Activated CD4-positive, alpha-beta T cell treated with anti-CD3 and anti-CD28 coated beads, Interleukin-2, amount 50 U/mL, for 24 hours (primary cell): ENCODE measurements at places on chromosomes 16 and 17.

DNA sequence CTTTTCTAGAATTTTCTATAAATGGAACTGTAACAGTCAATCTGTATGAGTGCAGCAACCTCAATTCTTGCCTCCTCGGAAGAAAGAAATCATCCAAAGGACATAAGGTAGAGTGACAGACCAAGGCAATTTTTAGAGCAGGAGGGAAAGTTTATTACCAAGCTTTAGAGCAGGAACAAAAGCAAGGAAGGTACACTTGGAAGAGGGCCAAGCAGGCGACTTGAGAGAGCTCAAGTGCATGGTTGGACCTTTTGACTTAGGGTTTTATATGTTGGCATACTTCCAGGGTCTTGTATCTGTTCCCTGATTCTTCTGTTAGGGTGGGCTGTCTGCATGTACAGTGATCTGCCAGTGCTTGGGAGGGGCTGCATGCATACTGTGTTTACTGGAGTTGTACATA lies 50.3 kb downstream of the SCNN1G start:
- no peak for DNase-seq

DNA sequence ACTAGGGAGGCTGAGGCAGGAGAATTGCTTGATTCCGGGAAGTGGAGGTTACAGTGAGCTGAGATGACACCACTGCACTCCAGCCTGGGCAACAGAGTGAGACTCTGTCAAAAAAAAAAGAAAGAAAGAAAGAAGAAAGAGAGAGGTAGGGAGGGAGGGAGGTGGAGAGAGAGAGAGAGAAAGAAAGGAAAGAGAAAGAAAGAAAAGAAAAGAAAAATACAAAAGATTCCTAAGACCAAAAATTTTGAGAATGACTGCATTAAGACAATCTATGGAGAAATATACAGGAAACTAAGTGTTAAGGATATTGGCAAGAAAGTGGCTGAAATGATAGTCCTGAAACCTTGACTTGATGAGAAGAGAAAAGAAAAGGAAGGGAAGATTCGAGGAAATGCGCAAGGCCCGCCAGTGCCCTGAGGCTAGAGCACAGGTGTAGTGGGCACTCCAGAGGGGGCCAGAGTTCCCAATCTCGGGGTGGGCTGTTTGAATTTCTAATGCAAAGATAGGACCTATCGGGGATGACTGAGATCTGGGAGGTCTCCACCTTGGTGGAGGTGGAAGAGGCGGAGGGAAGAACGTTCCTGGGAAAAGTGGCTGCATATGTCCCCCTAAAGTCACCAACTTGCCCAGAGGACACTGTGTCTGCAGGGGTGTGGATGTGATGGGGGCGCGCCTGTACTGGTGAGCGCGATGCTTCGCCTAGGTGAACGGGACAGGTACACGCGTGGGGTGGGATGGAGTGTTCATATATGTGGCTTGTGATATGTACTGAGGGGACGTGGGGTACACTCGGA lies 654 bp upstream of the SCNN1B start:
- DNase-seq, result no peak

- no peak for DNase-seq
These were observed 51.8 kb upstream of the AKAP1 start for GRCh38 chr17:57033296-57033695.

DNA sequence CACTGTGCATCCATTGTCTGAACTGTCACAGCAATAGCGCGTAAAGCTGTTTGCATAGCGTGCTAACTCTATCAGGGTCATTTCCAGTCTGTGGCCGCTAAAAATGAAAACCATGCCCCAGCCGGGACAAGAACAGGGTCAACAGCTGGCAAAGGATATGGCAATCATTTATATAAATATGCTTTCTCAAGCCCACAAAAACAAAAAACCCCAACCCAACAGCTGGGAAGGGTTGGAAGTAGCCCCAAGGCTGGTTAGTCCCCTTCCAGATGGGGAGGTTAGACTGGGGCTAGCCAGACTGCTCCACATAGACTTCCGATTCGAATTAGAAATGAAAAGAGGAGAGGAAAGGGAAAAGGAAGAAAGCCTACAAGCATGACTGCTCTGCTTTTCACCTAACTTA lies 203.3 kb upstream of the TBX2 start:
- DNase-seq, result no peak

- no peak for DNase-seq
These were observed 2.5 kb upstream of the PER1 start for GRCh38 chr17:8154608-8155155.

DNA sequence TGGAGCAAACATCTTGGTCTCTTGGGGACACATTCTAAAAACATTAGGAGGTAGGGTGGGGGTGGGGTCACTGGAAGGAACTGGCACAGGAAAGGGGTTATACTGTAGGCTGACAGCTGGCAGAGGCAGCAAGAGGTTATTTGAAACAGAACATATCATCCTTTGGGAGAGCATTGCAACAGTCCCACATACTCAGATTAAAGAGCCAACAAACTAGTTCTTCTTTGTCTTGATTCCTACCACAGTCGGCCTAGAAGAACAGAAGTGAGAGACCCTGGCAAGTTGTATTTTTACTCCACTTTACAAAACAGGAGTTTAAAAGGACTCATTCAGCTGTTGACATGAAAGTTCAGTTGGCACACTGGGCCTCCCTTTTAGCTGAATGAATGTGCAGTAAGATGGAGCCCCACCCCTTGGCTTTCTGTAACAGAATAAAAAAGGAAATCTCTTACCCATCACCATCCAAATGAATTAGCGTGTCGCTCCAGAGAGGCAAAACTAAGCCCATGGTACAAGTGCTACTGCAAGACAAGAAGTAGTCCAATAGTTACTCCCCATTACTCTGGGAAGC lies 54.6 kb upstream of the CORO6 start:
- DNase-seq, result no peak

GRCh38 chr17:58413684-58414083 lies 3.6 kb downstream of the RNF43 start:
- DNase-seq, result no peak

DNA sequence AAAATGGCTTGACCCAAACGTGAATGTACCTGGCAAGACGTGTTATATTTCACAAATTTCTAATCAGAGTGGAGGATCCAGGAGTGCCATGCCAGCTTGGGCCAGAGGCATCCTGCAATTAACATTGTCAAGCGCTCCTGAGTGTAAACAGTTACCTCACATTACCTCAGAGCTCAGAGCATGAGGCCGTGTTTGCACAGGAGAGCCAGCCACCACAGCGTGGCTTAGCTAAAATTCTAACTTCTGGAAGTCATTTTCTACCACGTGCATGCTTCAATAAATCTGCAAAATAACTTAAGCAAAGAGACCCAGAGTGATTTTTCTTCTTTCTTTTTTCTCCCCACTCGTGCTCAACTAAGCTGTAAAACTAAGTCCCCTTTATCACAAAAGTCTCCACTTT lies 769.0 kb downstream of the KCNJ2 start:
- no peak for DNase-seq

DNA sequence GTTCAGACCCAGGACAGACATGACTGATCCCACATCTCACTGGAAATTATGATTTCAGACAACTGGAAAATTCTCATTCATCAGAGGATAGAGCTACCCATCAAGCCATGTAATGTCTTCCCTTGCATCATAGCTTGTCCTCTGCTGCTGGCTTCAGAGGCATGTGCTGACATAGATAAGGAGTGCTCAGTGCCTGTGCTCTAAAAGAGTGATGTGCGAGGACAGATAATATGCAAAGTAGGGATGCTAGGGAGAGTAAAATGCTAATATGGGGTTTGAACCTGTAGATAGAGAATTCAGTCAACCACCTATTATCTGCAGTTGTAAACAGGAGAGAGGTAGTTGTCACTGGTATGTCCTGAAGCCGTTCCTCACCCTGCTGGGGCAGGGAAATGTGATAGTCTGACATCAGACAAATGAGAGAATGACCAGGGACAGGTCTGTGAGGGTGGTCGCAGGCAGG lies 349.7 kb upstream of the CCL2 start:
- no peak for DNase-seq

GRCh38 chr16:51159296-51159695 lies 8.2 kb upstream of the SALL1 start:
- no peak for DNase-seq

DNA sequence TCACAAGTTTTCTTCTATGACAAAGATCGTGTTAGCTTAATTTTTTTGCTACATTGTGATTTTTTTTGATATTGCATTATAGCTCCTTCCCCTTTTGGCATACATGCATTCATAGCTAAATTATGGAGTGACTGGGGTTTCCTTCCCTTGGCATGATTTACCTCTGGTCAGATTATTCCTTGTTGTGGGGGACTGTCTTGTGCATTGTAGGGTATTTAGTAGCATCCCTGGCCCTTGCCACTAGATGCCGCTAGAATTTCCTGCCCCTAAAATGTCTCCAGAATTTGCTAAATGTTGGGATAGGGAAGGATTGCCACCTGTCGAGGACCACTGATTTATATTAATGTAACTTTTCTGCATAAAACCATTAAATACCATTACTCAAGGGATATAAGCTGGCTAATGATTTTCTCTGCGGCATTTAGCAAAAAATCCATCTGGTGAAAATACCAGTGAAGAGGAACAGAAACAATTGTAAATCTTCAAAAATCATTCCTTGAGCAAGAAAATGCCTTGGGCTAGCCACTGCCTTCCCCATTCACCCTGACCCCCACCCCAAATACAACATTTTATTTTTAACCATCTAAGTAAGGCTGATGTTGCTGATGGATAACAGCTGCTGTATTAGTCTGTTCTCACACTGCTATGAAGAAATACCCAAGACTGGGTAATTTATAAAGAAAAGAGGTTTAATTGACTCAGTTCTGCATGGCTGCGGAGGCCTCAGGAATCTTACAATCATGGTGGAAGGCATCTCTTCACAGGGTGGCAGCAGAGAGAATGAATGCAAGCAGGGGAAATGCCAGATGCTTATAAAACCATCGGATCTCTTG lies 195.2 kb downstream of the MAP2K6 start:
- DNase-seq, result no peak

DNA sequence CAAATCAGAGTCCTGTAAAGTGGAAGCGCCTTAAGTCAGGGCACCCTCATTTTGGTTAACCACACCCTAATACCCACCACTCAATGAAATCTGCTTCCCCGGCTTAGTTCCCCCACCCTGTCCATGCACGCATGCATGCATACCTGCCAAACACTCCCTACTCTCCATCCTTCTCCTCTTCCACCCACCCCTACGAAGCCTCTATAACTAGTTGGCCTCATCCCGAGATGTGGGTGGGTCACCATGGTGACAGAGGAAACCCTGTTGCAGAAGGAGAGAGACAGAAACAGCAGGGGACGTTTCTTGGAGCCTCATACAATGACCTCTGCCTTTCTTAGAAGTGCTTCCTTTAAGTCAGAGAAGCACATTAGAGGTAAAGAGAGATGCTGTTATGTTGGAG lies 46.8 kb upstream of the DNAH9 start:
- DNase-seq, result no peak

DNA sequence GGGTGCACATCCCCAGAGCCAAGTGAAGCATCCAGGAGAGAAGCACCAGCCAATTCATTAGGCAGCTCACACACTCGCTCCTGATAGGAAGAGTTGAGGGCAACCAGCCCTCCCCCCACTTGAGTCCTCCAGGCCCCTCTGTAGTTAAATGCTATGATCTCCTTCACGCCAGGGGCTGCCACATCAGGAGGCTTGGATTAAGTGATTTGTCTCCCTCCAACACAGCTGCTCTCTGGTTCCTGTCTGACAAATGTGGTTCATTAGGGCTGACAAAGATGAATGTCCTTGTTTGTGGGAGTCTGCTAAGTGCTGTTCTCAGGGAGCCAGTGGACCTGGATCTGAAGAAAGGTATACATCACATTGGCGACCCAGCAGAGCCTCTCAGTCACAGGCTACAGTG lies 94.5 kb upstream of the WSCD1 start:
- DNase-seq, result no peak

DNA sequence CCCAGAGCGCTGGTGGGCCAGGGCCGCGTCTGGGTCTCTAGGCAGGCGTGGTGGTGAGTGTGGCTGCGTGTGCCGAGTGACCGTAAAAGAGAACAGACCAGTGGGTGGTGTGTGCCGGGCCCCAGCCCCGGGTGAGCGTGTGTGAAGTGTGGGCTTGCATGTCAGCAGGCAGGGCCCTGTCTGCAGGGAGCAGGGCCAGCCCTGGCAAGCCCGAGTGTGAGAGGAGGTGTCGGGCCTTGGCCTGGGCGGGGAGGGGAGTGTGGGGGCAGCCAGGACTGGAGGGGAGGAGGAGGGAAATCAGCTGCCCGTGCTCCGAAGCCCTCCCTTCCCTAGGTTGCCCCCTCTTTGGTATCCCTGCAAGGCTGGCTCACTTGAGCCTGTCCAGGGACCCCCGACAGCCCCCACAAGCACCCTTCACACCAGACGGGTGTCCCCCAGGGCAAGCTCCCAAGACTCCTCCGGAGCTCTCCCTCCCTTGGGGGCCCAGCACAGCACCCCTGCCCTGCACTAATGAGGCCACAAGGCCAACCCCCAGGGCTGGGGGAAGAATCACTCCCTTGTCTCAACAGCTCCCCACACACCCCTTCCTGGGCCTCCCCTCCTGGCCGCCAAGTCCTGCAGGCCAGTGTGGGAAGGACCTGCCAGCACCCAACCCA lies 1.9 kb downstream of the USH1G start:
- DNase-seq, result no peak

- no peak for DNase-seq
These were observed 33.1 kb downstream of the CACNG3 start for GRCh38 chr16:24289166-24289700.

DNA sequence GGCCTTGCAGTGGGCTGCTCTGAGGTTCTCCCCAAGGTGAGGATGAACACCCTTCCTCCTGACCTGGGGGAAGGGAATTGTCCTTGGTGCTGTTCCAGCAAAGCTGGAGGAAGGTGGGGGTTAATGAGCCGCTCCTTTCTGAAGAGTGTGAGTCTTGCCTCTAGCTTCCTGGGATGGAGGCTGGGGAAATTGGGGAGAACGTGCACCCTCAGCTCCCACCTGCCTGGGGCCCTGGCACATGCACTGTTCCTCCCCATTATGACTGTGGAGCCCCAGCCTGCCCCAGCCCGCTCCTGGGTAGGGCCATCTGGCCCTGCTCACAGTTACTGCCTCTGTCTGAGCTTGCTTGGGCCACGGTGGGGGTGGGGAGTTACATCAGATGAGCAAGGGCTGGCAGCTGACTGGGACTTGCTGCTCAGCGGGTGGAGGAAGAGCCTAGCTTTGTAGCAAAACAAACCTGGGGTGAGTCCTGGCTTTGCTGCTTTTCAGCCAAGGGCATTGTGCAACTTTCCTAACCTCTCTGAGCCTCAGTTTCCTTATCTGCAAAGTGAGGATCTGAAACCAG lies 11.1 kb downstream of the TNS4 start:
- no peak for DNase-seq
